ENCODE measurements at places on chromosomes 12 and 14.

DNA sequence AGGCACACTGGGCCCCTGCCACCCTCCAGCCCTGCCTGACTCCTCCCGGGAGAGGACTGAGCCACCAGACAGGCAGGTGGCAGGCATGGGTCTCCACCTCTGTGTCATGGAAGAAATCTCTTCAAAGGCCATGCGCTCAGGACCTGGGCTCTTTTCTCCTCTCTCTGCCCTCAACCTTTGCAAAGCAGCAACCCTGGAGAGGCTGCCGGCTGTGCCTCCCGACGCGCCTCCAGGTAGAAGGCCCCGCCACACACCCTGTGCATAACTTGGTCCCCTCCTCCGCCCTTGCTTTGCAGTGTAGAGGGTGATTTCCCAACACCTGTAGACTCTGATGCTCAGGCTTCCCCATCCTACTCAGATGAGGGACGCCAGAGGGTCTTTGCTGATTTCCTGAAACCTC, 28.2 kb upstream of the TMEM179 start:
- DNase-seq: no peak

DNA sequence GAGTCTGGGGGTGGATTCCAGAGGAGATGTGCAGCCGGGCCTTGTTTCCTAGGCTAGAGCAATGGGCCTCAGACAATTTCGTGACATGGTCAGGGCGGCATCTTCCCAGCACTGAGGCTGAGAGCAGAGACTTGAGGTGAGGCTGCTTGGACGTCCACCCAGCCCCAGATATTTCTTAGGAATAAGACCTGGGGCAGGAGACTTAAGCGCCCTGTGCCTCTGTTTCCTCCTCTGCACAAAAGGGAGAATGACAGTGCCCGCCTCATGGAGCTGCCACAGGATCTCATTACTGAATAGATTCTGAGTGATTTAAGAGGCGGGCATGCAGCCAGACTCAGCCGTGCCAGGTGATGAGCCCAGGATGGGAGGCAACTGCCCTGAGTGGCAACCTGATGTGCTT, 297.9 kb upstream of the SFSWAP start:
- no peak for DNase-seq

GRCh38 chr14:61631045-61631687, 64.1 kb upstream of the HIF1A start:
- no peak for DNase-seq

DNA sequence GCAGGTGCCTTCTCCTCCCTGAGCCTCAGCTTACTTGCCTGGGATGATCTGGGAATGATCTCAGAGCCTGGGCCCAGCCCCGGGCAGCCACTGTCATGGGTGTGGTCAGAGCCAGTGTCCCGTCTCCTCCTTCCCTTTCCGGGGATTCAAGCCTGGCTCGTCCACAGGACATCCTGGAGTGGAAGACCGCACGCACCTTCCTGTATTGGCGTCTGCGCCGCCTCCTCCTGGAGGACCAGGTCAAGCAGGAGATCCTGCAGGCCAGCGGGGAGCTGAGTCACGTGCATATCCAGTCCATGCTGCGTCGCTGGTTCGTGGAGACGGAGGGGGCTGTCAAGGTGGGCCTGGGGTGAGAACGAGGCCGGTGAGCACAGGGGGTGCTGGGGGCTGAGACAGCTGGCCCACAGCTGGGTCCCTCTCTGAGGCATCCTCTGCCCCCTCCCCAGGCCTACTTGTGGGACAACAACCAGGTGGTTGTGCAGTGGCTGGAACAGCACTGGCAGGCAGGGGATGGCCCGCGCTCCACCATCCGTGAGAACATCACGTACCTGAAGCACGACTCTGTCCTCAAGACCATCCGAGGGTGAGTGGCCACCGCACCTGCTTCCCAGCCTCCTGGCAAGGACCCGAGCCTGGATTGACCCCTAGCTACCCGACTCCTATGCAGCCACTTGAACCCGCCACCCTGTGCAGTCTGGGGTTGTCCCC, 44.0 kb downstream of the FOXN4 start:
- no peak for DNase-seq

- no peak for DNase-seq
Observed at GRCh38 chr12:107549651-107550480, 135.7 kb upstream of the PWP1 start.

DNA sequence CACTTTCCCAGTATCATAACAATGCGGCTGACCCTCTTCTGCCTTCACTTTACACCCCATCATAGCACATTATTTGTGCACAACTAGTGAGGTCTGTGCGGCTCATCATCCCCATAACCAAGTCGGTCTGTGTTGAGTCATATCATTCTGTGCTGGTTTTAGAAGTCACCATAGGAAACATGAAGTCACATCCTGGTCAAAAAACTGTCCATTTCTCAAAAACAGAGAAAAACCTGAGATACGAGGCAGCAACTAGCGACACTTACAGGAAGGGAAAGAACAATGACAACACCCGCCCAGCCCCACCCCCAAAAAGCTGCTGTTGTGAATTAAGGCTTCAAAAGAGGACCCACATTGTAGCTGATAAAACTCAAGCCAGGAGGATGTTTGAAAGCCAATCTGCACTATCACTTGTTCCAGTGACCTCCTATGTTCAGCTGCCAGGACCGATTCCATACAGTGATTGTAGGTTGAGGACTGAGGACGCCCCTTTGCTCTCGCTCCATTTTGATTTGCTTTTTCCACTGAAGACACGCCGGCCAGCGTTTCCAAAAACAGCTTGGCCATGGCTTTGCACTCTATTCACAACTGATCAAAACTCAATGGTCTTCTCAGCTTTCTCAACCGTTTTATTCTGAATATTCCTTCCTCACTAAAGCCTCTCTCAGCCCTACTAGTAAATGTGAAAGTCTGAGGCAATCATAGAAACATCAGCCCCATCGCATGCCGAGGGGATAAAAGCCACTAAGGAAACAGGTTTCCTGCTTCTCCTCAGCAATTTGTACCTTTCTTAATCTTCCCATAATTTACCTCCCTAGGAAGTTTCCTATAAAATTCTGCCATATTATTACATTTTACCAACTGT, 87.5 kb downstream of the DUSP16 start:
- DNase-seq: no peak

DNA sequence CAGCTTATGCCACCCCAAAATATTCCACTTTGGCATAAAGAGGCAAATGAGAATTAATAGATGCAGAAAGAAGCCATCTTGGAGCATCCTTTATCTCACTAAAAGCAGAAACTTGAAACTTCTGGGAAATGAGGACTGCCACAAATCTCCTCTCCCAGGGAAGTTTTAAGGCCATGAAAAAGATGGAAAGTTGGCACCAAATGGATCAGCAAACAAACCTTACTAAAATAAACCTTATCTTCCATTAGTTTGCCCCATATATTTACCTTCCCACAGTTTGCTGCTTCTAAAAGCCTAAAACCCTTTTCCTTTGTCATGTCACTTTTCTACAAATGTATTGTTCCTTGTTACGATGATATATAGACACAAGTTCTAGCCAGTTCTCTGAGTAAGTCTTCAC, 340.0 kb upstream of the USP15 start:
- DNase-seq: no peak

- no peak for DNase-seq
Observed at GRCh38 chr14:61111209-61111665, 130.2 kb downstream of the SLC38A6 start.

DNA sequence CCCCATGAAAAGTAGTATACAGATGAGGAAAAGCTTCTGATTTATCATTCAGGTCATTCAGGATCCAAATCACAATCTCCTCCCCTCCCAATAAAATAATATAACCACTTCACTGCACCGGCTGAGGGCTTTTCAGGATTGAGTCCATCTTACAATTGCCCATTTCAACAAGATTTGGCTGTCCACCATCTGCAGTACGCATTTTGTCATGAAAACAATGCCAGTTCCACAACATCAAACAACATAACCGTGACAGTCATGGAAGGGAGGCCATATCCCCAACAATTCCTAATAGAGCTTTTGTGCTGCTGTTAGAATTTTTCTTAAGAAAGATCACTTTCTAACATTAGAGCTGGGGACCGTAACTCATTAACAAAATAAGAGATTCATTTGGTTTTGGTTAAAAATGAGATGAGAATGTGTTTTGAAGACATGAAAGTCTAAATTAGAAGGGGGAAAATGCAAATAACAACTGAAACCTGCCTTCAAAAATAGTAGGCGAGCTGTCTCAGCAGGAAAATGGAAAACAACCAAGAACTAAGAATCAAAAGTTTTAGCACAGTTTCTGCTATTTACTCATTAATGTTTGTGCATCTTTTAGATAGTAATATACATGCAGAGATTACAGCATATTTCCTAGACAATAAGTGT, 38.3 kb upstream of the TMTC2 start:
- DNase-seq: no peak

DNA sequence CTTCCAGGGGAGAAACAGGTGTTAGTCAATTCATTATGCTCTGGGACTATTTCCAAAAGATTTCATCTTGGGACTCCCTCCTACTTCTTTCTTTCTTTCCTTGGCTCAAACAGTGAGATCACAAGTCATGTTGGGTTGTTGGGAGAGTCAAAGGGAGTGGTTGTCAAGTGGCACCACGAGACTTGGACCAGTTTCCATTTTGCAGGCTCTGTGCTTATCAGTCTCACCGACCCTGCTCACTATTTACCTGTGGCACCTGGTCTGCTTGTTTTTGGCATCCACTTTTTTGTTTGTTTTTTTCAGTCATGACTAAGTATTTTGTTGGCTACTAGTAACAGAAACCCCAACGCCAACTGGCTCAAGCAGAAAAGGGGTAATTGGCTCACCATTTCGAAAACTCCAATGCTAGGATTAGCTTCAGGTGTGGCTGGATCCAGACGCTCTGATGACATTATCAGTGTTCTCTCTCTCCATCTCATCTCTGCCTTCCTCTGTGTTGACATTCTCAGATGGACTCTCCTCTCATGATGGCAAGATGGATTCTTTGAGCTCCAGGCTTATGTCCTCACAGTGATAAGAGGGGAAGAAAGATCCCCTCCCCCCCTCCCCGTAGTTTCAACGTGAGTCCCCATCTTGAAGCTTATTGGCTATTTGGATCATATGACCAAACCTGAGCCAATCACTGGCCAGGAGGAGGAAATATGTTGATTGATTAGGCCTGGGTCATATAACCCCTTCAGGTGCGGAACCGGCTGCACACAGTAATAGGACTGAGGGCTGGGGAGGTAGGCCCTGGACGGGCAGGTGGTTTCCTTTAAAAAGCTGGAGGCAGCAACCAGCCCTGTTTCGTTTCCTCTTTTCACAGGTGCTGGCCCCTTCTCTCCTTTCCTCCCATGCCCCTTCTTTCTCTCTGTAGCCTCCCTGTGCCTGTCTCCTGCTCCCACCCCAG, 84.2 kb downstream of the AACS start:
- no peak for DNase-seq

DNA sequence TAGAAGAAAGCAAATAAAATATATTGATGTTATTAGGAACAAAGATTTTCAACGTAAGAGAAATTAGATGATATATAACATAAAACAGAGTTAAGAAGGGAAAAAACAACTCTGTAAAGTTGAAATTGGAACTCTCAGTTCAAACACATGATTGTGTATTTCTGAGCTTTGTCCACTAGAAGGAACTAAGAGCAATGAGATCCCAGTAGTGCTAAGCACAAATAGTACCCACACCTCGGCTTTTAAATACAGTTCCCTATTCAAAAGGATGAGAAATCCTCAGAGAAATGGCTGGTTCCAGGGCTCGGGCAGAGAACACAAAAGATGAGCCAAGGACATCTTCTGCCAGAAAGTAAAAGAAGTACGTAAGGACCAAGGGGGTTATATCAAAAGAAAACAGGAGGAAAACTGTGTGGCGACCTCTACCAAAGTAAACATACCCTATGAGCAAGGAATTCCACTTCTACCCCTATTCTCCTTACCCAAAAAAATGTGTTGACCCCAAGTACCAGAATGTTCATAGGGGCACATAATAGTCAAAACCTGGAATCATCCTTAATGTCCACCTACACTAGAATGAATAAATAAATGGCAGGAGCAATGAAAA, 96.6 kb downstream of the SPTSSA start:
- no peak for DNase-seq

DNA sequence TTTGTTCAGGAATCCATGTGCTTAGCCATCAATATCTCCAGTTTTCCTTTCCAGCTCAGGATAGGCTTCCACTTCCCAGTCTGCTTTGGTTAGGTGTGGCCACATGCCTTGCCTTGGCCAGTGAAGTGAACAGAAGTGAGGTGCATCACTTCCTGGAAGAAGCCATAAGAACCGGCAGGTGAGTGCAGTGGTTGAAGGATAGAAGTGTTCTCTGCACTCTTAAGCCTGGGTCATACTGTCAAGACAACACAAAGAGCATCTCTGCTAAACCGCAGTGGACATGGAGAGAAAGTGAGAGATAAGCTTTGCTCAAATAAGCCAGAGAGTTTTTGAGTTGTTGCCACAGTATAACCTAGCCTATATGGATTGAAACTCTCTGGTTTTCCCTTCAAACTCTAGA, 11.4 kb downstream of the GNG2 start:
- DNase-seq: no peak

- DNase-seq: peak; percentile 53
Observed at GRCh38 chr12:80937391-80938238, at the start of gene LIN7A. TSS of gene LIN7A (minus strand) at chr12:80937934. CDS start at chr12:80937722, 212 bp downstream.

- peak; percentile 75 for DNase-seq
Observed at GRCh38 chr14:77120771-77121743, 20.5 kb downstream of the ZDHHC22 start.

GRCh38 chr12:42683933-42684801, 94.6 kb upstream of the PRICKLE1 start:
- DNase-seq: no peak

GRCh38 chr12:53115112-53115890, 12.0 kb downstream of the SOAT2 start:
- DNase-seq: no peak

- DNase-seq: no peak
Observed at GRCh38 chr14:32027255-32027939, 49.7 kb upstream of the ARHGAP5 start.

DNA sequence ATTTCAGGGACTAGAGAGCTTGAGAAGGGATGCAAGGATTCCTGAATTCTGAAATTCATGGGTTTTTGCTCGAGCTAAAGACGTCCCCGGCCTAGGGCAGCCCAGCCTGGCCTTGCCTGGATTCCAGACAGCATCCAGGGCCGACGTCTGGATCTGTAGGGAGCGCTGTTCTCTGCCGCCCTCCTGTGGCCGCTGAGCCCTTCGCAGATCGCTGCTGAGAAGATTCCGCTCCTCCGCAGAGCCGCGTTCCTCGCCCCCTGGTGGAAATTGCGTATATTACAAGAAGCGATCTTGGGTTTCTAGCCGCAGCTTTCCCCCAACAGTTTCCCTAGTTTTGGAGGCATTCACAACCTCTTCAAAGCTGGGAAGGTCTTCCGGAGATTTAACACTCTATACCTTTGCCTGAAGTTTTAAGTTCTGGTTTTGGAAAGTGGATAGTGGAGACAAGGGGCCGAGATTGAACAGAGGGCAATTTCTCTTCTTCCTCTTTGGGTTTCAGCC, 5.1 kb downstream of the CISTR start:
- DNase-seq: peak; percentile 73

DNA sequence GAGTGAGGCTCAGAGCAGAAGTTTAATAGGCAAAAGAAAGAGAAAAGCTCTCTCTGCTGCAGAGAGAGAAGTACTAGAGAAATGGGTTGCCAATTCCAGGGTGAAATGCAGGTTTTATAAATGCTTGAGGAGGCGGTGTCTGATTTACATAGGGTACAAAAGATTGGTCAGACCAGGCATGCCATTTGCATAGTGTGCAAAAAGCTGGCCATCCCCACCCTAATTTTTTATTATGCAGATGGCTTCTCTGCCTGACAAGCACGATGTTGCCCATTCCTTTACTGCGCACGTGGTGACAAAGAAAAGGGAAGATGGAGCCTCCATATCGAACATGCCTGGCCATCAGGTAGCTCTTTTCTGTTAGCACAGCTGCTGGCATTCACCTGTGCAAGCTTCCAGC, 209.3 kb upstream of the PPFIA2 start:
- no peak for DNase-seq

- DNase-seq: no peak
Observed at GRCh38 chr14:48983351-48983888, 602.8 kb downstream of the RPS29 start.
